ENCODE measurements at places on chromosomes 16 and 17.

DNA sequence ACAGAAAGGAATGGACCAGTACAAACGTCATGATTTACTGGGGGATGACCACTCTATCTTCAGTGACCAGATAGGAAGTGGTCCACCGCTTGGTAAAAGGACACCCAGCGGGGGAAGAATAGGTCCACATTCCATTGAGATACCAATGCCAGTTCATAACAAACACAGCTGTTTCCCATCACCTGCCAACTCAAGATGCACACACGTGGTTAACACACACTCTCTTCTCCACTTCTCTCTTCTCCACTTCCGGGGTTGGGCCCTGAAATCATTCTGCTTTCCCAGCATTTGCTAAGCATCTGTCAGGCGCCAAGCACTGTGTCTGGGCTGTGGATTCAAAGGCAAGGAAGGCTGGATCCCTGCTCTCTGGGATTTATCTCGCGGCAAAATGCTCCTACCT, 175.5 kb downstream of the SLC39A11 start:
- no peak for DNase-seq

DNA sequence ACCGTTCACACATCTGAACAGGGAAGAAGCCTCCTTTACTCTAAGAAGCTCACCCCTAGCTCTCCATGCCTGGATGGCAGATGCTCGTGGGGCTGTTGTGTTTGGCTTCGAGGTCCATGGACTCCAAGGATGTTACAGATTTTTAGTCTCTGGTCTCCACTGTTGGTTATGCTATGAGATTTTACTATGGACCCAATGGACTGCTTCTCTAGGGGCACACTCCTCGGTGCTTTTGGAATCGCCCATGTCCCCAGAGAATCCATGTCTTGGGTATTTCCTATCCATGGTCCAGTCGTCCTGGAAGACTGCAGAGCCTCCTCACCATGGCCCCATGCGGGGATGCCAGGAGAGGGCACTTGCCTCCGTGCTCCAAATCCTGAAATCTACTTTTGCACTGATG, 83.4 kb downstream of the KCNJ12 start:
- no peak for DNase-seq

DNA sequence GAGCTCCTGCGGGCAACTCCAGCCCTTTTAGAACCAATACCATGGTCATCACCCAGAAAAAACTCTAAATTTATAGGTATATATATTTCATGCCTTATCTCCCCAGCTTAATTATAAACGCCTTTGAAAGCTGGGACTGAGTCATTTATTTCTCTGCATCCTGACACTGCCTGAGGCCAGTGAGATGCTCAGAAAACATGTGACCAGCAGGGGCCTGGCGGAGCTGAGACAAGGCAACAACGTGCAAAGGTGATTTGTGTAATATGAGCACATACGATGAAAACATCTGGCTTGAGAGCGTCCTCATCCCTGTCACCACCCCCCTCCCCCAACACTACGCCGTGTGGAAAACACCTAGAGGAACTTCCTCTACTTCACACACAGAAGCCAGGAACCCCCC, 22.7 kb downstream of the NXN start:
- DNase-seq, result peak; percentile 50

DNA sequence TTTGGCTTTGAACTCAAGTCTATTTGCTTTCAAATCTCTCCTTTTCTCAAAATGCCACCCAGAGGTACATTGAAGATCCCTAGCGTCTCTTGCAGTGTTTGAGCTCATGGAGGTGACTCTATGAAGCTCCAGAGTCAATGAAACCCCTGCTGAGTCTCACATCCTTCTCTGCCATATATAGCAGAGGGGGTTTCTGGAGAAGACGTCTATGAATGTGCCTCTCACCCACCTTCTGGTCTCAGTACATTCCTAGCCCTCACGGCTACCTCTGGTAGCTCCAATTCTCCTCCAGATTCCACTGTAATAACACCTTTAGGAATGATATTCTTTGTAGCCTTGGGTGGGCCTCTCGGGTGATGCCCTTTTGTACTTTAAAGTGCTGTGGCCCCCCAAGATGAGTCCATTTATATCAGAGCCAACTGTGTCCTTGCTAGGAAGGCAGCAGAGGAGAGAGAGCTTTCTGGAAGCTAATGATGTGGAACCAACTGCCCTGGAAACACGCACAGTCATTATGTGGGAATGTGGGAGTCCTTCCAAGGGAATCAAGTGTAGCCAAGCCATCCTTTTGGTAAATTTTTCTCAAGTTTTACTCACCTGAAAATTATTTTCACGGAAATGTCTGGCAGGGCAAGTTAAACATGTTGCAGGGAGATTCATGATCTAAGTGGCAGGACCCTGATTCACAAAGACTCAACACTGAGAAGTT, 123.4 kb downstream of the ASIC2 start:
- no peak for DNase-seq

DNA sequence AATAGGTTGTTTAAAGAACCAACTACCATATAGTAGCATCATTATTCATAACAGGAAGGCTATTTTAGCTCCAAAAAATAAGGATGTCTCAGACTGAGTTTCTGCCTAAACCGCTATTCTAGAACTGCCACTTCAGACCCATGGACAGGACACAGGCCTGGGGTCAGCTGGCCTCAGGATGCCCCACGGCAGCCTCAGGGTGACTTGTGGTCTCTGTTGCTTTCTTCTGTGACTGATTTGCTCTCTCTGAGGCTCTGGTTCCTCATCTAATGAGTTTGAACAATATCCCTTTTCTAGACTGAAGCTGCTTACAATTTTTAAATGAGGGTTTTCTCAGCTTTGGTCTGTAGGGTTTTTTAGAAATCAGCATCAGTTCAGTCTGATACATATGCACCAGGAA, 31.8 kb upstream of the IRF8 start:
- DNase-seq, result no peak

DNA sequence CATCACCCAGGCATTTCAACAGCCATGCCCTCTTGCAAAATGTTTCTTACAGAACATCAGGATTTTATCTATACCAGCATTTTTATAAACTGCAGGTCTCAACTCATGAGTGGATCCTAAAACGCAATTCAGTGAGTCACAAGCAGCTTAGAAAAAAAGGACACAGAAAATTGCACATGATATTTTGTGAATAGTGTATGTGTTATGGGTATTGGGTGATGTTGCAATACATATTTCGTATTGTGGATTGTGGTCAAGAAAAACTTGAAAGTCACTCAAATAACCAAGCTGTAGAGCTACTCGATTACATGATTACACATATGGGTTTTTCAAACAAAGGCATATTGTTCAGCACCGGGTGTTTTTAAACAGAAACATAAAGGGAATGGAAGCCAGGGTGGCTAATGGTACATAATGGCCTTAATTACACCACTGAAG, 1.4 kb downstream of the WIPI1 start:
- DNase-seq, result no peak

DNA sequence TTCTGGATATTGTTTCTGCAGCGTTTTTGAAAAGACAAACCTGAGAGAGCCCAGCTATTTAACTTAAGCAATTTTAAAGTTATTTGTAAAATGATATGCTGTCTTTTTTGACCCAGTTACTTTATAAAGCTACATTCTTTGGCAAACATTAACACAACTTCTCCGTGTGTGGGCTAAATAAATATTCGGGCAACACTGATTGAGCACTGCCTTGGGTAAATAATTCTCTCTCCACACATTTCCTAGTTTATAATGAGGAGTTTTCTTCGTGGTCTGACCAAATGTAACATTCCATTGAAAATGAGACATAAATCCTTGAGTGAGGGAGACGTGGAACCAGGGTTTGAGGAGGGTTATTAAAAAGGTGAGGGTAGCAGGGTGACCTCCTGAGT, 142.8 kb downstream of the WWOX start:
- no peak for DNase-seq

DNA sequence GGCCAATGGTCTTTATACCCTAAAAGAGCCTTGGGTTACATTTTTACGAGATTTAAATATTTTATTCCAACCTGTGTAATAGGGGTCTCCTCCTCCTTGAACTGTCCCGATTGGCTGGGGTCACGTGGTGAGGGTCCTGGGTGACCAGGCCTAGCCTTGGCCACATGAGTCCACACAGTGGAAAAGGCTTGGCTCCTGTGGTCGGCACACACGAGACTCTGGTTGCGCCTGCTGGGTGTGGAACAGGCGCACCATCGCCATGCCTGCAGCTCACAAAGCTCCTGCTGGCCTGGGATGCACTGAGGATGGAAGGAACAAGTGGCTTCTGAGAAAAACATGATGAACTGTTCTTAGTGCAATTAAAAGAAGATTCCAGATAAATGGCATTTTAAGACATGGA, 103.9 kb upstream of the ZNF750 start:
- no peak for DNase-seq

DNA sequence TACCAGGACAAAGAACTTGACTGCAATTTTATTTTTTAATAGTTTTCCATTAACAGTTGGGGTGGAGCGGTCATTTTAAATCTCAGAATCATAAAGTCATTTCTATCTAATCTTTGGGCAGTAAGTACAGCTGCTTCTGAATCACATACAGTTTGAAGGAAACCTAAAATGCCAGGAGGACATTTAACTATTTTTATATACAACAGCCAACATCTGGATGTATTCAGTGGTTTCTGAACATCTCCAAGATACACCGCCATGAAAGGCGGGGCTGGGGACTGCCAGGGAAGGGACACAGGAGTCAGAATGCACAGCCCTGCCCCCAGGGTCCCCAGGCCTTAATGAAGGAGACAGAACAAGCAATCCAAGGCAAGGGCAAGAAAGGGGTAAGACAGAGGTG, 392.3 kb downstream of the SLC39A11 start:
- no peak for DNase-seq

GRCh38 chr17:13001991-13002615, 15.7 kb downstream of the ELAC2 start:
- DNase-seq, result peak; percentile 52

DNA sequence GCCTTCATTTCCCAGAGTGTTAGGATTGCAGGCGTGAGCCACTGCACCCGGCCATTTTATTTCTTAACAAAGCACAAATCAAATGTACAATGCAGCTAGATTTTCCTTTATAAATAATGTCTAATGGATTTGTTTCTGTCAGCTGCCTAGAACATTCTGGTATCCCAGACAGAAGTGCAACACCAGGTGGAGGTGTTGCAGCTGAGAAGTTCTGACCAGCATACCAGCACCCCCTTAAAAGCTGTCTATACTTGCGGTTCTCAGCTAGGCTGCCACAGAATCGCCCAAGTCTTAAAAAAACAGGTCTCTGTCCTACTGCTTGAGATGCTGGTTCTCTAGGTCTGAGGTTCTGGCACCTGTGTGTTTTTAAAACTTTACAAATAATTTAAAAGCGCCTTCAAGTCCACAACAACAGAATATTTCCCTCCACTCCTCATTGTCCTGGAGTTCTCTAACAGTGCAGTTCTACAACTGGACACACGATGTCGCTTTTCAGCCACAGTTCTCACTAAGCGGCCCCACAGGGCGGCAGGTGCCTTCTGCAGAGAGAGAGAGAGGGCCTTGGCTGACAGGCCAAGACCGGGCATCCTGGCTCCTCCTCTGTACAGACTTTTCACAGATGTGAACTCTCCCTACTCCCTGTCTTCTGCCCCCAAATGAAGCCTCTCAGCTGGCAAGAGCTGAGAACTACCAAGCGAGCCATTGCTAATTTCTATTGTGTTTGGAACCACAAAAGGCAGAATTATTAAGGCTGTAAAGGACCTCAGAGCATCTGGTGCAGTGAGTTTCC, 32.6 kb upstream of the MEOX1 start:
- peak; percentile 89 for DNase-seq

- no peak for DNase-seq
These were observed 46.1 kb downstream of the ARHGAP17 start for GRCh38 chr16:24969071-24969470.

- peak; percentile 66 for DNase-seq
These were observed 33.3 kb upstream of the RGS9 start for GRCh38 chr17:65103896-65104295.

DNA sequence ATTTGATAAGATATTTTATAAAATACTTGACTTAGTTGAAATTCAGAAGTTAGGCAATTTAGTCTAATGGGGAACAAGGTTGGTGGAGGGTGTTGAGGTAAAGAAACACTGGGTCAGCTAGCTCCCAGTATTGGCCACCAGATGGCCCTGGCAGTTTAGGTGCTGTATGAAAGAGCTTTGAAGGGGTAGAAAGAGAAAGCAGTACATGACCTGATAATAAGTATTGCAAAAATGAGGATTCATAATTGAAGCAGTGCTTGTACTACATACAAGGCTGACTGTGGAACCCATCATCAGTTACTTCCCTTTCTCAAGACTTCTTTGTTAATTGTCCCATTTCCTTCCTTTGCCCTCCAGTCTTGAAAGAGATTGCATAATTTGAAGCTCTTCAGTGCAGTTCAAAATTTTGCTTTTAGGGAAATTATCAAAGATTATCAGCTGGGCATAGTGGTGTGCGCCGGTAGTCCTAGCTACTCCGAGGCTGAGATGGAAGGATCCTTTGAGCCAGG, 29.4 kb downstream of the TANC2 start:
- DNase-seq, result peak; percentile 45

DNA sequence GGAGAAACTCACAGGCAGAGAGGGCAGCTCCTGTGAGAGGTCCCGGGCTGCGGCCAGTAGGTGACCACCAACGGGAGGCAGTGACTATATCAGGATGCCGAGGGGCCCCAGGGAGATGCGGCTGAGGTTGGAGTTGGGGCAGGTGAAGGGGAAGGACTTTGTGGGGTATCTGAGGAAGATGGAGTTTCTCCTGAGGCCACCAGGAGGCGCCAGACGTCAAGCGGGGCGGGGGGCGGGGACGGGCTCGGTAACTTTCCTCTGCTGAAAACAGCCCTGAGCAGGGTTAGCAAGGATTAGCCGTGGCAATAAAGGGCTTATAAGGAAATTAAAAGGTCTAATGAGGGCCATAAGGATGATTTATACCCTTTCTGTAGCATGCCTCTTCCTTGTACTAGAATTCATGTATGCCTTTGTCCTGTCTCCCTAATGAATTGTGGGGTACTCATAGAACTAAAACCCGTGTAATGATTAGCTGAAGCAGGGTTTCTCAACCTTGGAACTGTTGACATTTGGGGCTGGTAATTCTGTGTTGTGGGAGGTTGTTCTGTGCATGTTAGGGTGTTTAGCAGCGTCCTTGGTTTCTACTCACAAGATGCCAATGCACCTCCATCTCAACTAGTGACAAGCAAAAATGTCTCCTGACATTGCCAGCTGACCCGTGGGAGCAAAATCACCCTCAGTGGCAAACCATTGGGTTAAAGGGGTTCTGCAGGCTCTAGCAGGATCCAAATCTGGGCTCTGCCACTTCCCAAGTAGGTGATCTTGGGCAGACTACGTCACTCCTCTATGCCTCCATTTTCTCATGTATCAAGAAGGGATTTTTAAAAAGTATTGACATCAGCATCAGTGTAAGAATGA, 74.8 kb upstream of the GRIN2A start:
- DNase-seq, result peak; percentile 56

- peak; percentile 58 for DNase-seq
These were observed 55.9 kb downstream of the ANKRD11 start for GRCh38 chr16:89434490-89434889.

GRCh38 chr16:75382611-75383010, 50.7 kb downstream of the CFDP1 start:
- no peak for DNase-seq
